ENCODE measurements at places on chromosomes 1 and 21.
A peak's percentile ranks its signal among the peaks of the same experiment; 100 is the strongest.

GRCh38 chr1:179046808-179047635 is 21.3 kb downstream of the FAM20B start:
- no peak for DNase-seq

GRCh38 chr1:220966881-220967611 is 87.8 kb downstream of the HLX start:
- DNase-seq: no peak

GRCh38 chr1:116495535-116495934 is 75.3 kb downstream of the CD58 start:
- DNase-seq: no peak

- DNase-seq: no peak
Measured at GRCh38 chr1:46448109-46448911, 41.3 kb upstream of the DMBX1 start.

DNA sequence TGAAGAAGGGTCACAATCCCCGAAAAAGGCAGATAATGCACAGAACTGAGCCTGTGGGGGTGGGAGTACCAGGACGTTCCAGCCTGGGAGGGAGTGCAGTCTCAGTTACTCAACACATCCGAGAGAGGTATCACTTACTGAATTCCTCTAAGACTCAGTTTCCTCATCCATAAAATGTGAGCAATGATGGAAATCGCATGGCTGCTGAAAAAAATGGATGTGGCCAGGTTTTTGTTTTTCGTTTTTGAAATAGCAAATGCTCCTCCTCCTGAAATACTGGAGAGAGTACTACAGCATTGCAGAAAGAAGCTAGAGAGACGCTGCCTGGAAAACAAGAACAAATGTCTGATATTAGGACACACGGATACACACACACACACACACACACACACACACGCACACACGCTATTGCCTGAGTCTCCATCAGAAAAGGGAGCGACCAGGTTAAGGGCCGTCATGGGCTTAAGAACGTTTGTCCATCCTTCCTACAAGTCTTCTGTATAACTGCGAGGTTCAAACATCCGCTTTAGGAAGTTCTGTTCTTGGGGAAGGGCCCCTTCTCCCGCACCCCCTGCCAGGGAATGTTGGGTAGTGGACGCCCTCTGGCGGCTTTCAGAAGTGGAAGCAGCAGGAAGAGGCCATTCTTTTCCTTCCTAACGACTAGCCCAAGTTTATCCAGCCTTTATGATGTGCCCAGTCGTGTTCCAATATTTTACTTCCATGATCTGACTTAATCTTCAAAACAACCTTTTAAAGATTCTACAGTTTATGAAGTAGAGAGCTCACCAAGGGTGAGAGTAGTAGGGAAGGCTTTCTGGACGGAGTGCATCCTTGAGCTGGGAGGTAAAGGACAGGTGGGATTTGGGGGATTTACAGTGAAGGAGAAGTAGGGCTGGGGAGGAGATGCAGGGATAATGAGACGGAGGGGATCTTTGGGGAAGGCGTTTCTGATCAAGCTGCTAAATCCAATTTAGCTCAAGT is 699 bp upstream of the NES start:
- DNase-seq: peak; percentile 32

DNA sequence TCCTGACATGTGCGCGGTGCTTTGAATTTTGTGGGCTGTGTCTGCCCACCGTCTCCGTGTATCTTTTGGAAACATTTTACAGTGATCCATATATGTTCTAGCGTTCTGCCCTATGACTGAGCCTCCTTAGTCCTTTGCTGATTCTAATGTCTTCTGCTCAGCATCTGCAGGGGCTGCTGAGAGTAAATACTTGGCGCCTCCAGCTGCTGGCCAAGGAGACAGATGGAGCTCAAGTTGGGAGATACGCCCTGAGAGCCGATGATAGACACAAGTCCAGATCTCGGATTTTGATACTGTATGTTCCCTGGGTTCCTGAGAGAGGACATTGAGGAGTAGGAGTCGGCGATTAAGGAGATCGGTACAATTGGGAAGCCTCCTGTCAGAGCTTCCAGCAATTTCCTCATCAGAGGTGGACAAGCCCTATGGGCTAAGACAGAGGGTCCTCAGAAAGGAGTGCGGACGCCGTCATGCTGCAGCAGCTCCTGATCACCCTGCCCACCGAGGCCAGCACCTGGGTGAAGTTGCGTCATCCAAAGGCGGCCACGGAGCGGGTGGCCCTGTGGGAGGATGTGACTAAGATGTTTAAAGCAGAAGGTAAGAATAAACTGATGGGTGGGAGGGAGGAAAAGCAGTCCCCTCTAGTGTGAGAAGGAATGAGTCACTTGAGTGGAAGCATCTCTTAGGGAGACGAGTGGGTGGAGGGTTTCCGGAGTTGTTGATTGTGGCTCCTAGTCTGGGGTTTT is 390 bp downstream of the ZFP69B start:
- DNase-seq: peak; percentile 98

- no peak for DNase-seq
Measured at GRCh38 chr1:44831516-44831915, 11.5 kb downstream of the PTCH2 start.

DNA sequence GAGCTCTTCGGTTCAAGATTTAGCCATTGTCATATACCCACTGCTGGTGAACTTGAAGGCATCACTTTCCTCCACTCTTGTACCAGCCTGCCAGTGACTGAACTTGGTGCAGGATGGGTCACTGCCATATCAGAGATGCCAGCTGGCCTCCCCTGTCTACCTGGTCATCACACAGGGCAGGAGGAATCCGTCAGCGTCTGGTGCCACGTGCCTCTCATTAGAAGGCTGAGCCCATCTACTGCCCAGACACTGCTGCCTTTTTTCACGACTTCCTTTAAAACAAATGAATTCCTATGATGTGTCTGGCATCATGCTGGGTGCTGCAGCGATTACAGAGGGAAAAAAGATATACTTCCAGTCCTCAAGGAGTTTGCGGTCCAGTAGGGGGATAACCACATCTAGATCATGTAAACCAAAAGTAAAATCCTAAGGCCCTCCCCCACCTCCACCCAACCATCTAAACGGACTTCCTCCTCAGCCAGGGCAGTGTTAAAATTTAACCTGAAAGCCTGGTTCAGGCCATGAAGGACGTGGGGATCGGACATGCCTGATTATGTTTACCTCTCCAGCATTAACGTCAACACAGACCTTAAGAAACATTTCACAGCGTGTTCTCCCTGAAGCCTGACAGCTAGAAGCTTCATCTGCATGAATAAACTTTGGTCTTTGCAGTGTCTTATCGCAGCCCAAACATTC is 29.2 kb upstream of the PDE9A start:
- DNase-seq: no peak

DNA sequence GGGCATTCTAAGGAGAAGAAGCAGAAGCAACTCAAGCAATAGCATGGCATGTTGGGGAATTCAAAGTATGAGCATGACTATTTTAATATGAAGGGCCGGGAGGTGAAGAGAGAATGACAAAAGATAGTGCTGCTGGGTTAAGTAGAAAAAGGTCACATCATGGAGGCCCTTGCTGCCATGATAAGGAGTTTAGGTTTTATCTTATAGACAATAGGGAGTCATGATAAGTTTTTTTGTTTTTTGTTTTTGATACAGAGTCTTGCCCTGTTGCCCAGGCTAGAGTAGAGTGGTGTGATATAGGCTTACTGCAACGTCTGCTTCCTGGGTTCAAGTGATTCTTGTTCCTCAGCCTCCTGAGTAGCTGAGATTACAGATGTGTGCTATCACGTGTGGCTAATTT is 3.1 kb downstream of the BNIPL start:
- DNase-seq: no peak

DNA sequence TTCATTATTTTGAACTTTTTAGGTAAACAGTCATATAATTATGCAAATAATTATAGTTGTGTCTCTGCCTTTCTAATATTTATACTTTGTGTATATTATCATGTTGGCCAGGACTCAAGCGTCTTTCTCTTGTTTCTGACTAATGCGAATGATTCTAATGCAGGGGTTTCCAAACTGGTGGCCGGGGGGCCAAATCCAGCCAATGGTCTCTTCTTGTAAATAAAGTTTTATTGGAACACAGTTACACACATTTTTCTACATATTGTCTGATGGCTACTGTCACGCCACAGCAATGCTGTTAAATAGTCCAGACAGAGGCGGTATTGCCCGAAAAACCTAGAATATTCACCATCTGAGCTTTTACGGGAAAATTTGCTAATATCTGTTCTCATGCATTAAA is 8.9 kb upstream of the POFUT2 start:
- DNase-seq: no peak

DNA sequence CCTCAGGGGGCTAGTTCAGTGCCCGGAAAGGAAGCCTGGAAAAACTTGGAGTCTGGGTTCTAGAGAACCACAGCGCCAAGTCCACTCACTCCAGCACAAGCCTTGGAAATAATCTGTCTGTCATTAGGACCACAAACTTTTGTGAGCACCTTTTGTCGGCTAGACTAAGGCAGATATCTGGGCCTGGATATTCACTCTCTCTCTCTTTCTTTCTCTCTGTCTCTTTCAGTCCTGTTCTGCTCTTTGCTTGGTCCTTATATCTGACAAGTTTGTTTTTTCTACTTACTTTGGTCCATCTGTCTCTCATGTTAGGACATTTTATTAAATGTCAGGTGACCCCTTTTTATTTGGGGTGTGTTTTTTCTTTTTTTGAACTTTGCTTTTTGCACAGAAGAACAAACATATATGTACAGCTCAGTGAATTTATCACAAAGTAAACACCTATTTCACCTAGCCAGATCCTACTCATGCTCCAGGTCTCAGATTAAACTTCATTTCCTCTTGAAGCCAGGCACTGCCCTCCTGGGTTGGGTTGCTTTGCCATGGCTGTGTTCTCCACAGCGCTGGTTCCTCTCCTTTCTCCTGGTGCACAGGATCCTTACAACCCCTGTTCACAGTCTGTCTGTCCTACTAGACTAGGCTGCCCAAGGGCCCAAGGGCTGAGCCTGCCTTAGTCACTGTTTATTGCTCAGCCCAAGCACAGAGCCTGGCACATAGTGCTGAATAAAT is 40.8 kb downstream of the TCEANC2 start:
- no peak for DNase-seq

DNA sequence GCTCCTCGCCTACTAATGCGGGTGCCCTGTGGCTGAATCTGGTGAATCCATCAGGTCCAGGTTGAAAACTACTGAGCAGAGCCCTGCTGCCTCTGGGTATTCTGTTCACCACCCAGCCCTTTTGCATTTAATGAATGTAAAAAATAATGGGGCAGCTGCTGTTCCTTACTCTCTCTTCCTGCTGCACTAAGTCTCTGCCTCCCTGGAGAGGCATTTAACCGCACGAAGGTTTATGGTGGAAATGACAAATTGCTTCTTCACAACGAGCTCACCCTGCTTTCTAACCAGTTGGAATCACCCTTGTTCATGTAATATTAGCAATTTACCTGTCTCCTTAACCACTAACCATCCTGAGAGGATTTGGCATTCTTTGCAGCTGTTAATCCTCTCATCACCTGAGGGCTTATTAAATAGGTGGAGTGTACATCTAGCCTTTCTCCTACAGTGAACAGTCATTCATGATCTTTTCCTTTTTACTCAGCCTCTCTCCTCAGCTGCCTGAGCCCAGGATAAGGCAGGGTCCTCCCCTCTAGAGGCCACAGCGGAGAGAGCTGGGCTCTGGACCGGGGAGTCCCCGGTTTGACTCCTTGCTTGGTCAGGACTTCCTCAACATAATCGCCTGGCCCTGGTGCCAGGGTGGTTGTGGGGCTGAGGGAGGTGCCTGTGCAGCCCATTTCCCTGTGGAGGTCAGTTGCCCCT is 97.6 kb downstream of the NOS1AP start:
- DNase-seq: no peak

DNA sequence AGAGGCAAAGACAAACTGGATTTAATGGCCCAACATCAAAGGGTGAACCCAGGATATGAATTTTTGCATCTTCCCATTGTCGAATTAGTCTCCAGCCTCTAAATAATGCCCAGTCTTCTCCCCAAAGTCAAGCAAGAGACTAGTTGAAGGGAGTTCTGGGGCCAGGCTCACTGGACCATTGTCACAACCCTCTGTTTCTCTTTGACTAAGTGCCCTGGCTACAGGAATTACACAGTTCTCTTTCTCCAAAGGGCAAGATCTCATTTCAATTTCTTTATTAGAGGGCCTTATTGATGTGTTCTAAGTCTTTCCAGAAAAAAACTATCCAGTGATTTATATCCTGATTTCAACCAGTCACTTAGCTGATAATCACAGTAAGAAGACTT is 26.5 kb downstream of the CD53 start:
- DNase-seq: no peak

GRCh38 chr1:5914676-5915365 is 77.4 kb downstream of the NPHP4 start:
- no peak for DNase-seq

- DNase-seq: no peak
Measured at GRCh38 chr21:28775071-28775470, 217.6 kb downstream of the LTN1 start.

DNA sequence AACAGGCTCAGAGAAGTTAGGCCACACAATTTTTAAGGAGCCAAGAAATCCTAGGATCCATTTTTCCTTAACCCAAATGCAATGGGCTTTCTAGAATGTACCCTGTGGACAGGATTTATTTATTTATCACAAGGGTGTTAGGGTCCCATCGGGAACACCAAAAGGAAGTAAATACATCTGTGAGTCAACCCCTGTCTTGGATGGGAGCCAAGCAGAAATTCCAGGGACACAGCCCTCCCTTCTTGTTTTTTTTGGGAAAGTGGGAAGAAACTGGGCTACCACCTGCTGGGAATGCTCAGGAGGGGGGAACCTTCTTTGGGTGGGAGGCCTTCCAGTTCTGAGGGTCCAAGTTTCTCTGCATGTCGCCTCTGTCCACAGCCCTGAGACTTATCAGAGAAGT is 1.3 kb downstream of the CRNN start:
- DNase-seq: no peak
